ENCODE measurements at places on chromosomes 11 and 22. TPM values are rescaled to one million over a fixed set of nuclear protein-coding genes. Genes with fewer than 3 reads are reported as not detected.

SYT7 gene
- 1.9 TPM for total RNA-seq

CDC42BPG gene
- total RNA-seq, result 0.05 TPM

BBOX1 gene
- not detected for total RNA-seq

SLC22A9 gene
- not detected for total RNA-seq

SYCE3 gene
- total RNA-seq, result not detected

NAV2 gene
- 21.8 TPM for total RNA-seq

MOGAT2 gene
- not detected for total RNA-seq

SCUBE1 gene
- total RNA-seq, result 0.10 TPM

SMTNL1 gene
- total RNA-seq, result 16.1 TPM

Data from psoas muscle (tissue), 8 donors.